Stimulated activated CD4-positive, alpha-beta T cell treated with anti-CD3 and anti-CD28 coated beads, Interleukin-15, amount 100 ng/mL, for 48 hours (primary cell): ENCODE measurements at places on chromosomes 7 and 10.

- no peak for DNase-seq
These were observed 152.3 kb downstream of the CPED1 start for GRCh38 chr7:121140790-121141189.

GRCh38 chr7:127194571-127194970 lies 58.2 kb downstream of the GRM8 start:
- no peak for DNase-seq

DNA sequence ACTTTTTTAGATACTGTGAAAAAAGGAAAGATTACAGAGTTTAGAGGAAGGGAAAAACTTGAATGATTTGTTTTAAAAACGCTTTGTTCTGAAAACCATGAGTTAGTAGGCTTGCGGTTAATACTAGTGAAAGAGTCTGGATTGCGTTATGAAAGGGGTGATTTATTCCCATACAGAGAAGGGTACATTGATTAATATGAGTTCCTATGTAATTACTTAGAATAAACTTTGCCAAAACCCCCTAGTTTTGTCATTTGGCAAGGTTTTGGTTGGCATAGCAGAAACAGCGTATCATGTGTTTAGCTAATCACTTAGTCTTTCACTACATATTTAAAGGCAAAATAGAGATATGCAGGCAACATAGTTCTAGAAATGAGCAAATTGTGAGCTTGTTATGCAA lies 91.2 kb upstream of the POT1 start:
- DNase-seq, result no peak

GRCh38 chr7:101597941-101598340 lies 31.2 kb downstream of the MYL10 start:
- DNase-seq, result no peak

DNA sequence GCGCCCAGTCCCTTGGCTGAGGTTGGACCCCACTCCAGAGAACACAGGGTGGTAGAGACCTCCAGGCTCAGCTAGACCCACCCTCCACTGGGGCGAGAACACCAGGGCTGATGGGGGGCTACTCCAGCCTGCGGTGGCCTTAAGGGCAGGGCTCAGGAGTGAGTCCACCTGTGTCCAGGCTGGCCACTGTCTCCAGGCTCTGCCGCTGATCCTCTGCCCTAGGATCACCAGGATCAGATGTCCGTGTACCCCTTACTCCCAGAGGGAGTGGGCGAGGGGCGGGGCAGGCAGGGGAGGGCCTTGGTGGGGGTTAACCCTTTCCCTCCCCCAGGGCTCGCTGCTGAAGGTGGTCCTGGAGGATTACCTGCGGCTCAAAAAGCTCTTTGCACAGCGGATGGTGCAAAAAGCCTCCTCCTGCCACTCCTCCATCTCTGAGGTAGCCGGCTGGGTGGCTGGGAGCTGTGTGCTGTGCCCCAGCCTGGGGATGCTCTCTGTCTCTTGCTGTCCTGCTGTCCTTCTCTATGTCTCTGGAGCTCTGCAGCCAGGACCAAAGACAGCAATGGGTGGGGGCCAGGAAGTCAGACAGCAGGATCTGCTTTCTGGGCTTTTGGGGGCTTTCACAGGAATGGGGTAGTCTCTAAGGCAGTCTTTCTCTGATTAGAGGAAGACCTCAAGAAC lies 38.0 kb downstream of the PSAP start:
- DNase-seq, result no peak

DNA sequence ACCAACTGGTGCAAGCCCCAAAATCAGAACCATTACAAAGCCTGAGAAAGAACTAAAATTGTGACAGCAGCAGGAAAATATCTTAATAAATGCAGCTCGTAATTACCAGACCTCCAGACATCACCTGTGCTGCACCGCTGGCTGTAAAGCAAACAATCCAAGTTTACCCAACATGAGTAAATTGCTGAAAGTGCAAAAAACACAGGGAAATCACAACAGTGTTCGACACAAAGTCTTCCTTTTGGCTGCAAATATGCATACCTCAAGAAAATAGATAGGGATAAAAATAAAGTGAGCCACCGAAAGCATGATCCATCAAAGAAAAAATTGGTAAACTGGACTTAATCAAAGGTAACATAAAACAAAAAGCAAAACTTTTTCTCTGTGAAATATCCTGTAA lies 101.7 kb downstream of the SLC16A9 start:
- DNase-seq, result no peak

- DNase-seq, result no peak
These were observed 70.5 kb upstream of the LRRC17 start for GRCh38 chr7:102842284-102842683.

- no peak for DNase-seq
These were observed 39.0 kb downstream of the TFPI2 start for GRCh38 chr7:93851536-93851935.

DNA sequence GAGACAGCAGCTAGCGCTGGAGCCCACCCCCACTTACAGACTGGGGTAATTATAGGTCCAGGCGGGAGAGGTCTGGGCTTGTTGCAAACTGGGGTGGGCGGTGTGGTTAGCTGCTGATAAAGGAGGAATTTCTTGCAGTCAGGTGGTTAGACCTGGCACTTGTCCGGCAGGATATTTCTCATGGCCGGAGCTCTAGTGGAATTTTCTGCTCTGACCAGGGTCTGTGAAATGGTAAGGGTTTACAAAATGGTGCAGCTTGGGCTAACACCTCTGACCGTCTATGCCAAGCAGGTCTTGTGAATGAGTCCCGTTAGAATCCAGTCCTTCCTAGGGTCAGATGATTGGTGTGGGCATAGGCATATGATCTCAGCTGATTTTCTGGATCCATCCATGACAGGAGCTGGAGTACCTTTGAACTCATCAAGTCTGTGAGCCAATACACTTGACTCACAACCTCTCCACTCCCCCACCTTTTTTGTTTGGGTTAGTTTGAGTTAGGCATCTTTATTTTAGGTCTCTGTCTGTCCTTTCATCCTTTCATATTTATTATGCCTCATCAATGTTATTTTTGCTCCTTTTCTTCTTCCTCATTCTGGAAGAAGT lies 213.4 kb downstream of the SUGCT start:
- no peak for DNase-seq

DNA sequence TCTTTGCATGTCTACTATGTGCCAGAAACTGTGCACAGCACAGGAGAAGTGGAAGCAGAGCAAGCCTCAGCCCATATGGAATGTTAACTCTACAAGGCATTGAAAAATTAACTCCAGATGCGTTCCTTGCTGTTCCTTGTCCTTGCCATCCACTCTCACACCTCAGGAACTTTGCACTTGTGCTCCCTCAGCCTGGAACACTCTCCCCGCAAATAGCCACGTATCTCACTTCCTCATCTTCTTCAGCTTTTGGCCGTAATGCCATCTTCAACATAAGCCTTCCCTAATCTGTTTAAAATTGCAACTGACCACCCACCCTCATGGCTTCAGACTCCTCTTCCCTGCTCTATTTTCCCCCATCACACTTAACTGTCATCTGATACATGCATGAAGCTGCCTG lies 83.2 kb upstream of the CAPZA2 start:
- DNase-seq, result no peak

DNA sequence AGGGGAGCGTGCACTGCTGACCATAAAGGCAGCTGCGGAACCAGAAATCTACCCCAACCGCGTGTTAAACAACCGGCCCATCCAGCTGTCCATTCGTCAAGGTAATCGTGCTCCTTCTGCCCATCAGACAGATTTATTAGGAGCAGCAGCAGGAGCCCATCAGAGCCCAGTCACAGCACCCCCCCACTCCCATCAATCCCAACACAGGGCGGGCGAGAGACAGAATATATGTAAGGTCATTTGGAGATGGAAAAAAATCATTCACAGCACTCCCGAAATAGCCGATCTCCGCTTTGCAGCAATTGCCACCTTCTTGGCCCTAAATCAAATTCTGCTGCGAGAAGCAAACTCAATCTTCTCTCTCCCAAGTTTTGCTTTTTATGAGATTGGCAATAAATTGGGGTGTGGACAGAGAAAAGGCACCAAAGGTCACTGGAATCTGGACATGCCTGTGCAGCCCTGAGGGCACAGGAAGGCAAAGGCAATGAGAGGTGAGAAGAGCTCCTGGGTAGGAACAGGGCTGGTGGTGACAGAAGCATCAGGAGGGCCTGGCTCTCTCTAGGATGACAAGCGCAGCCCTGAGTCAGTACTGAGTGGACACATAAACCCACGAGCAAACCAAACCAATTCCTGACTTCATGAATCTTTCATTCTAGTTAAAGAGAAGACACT lies 145.0 kb upstream of the ZMIZ1 start:
- DNase-seq, result no peak

DNA sequence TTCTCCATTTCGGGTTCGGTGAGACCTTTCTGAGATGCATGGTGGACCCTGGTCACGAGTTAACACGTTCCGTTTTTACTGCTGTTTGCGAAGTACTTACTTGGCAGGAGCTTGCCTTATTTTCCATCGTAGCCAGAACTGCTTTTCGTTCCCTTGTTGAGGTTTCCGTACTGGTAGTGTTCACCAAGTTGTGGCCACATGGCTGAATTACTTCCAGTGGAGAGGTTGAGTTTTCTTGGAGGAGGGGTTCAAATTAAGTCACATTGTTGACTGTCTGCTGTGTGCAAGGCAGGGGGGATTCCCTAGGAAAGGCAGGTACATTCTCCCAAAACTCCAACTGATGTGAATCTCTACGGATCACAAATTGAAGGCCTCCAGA lies 4.0 kb downstream of the MXI1 start:
- DNase-seq, result no peak

GRCh38 chr7:86158111-86158510 lies 485.6 kb upstream of the GRM3 start:
- DNase-seq, result no peak

DNA sequence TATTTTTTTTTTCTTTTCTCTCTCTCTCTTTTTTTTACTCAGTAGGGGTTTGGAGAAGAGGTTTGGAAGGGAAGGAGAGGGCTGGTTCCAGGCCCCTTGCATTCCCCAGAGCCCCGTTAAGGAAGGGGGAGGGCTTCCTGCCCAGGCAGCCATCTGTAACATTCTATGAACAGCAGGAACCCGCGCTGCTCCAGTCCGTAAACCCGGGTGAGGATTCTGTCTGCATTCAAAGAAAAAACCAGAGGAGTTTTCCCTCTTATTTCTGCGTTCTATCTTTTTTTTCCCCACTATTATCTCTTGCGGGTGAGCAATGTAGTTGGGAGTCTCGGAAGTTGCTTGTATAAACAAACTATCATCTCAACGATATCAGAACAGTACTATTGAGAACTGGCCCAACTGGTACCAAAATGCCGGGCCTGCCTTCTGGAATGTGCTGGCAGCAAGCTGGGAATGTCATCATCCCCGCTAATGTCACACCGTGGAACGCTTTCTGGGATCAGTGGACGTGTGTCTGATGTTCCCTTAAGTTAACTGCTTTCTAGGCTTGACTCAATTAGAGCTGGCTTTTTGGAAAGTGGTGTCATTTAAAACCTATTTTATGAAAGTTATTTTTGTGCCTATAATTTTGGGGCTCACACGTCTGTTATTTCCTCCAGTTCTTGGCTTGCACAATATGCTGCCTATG lies 153.1 kb upstream of the MEOX2 start:
- no peak for DNase-seq

DNA sequence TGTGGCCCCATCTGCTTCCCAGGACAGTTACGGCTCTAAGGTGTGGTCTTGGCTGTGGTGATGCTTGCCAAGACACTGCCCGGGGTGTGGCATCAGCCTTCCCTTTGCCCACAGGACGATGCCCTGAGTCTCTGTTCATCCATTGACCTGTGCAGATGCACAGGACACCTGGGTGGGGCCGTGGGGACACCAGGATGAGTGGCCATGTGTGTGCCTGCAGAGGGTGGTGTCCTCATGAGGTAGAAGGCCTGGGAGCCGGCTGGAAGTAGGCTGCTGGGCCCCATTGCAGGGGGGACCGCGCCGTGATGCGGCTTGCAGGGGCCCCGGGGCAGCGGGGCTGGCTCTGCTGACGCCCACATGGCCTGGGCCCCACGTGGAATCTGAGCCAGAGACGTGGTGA lies 22.4 kb upstream of the PWWP2B start:
- no peak for DNase-seq

DNA sequence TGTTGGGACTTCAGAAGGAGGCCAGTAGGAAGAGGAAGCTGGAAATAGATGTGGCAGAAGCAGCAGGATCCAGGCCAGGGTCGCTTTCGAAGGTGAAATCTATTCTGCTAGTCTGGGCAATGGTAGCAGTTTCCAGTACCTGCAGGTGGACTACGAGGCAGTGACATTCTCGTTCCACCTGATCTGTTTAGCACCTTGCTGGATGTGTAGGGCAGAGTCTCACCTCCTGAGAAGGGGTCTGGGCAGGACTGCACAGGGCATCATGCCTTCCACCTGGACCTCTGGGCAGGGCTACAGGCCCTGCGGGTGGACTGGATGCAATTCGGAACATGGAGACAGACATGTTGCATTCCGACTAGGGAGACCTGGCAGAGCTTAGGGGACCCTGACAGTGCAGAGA lies 254.8 kb upstream of the ZNF32 start:
- no peak for DNase-seq

- no peak for DNase-seq
These were observed 884.5 kb upstream of the POT1 start for GRCh38 chr7:125814100-125814499.

GRCh38 chr7:37452346-37452745 lies 3.7 kb upstream of the ELMO1 start:
- DNase-seq, result no peak

- no peak for DNase-seq
These were observed 177.1 kb downstream of the FRMD4A start for GRCh38 chr10:14153570-14154055.

DNA sequence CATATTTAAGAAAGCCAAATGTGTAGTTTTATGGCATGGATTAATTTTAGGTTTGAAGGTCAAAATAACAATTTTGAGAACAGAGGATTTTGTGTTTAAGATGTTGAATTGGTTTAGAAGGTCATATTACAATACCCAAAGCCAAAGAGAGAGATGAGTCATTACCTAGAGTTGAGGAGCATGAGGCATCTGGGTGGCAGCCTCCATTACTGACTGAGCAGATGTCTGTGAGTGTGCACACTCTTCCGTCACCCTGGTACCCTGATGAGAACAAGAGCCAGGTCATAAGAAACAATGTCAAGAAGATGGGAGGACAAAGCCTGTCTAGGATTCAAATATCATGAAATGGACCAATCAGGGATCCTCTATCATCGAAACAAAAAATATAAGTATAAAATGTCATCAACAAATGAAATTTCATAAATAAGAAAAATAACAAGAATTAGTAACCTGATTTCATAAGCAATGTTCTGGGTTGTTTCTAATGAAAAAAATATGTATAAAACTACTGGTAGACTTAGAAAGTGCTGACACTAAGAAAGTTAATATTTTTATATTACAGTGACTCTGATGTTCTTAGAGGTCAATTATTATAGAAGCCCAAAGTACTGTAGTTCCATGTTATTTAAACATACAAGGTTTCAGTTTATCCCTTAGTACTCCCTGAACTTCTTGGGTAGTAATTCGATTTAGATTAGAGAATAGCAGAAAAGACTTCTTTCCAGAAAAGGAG lies 20.0 kb downstream of the CUBN start:
- DNase-seq, result no peak

- DNase-seq, result no peak
These were observed 186.8 kb downstream of the MACC1 start for GRCh38 chr7:20030417-20030816.

DNA sequence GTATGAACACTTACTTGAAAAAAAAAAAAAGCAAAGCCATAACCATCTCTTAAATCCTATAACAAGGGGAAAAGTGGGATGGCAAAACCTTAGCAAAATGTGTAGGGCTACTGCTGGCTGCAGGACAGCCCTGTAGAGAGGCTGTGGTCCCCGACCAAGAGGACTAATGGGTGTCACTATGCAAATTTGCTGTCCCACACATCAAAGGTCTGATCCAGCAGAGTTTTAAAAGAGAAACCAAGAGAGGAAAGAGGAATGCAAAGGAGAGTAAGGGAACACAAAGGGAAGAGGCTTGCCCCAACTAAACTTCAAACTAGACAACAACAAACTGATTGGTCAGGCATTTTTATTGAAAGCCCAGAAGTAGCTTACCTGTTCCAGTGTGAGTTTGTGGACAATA lies 3.1 kb upstream of the ZNRF2 start:
- DNase-seq, result no peak
